CD4-positive, alpha-beta T cell treated with Interleukin-17A for 1 hour (primary cell): ENCODE measurements at places on chromosomes 13 and 19.
A peak's percentile ranks its signal among the peaks of the same experiment; 100 is the strongest.

DNA sequence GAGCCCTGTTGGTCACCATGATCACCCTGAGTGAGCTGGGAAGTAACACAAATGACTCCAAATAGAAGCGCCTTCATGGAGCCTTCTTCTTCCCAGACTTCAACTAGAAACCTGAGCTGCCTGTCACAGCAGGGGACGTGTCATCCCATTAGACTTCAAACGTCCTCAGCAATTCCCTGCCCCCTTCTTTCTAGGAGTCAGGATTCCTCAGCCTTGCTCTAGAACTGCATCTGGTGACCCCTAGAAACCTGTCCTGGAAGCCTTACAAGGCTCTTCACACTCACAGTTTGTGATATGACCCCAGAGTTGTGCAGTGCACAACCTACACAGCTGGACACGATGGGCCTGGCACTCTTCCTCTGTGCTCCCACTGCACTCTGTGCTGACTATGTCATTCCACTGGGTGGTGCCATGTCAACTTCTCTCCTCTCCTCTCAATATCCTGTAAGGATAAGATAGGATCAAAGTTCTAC lies 23.6 kb upstream of the TTYH1 start:
- no peak for DNase-seq

- DNase-seq = no peak
Observed at GRCh38 chr19:45568732-45569131, 15.9 kb downstream of the OPA3 start.

DNA sequence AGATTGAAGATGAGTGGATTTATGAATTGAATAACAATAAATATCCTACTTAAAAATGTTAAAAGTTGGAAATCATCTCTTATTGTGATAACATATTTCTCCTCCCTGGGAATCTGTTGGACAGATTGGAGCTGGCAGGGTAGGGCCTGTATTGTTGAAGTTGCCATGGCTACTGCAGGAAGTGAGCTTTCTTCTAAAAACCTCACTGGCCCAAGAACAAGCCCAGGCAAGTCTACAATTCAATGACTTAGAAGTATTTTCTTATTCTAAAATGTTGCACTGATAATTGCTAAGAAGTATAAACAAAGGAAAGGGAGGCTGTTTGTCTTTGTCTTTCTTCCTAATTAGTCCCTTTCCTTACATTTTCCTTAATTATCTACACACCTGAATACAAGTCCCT lies 112.1 kb downstream of the DLEU7 start:
- no peak for DNase-seq

- no peak for DNase-seq
Observed at GRCh38 chr19:42126574-42126973, 5.7 kb downstream of the POU2F2 start.

DNA sequence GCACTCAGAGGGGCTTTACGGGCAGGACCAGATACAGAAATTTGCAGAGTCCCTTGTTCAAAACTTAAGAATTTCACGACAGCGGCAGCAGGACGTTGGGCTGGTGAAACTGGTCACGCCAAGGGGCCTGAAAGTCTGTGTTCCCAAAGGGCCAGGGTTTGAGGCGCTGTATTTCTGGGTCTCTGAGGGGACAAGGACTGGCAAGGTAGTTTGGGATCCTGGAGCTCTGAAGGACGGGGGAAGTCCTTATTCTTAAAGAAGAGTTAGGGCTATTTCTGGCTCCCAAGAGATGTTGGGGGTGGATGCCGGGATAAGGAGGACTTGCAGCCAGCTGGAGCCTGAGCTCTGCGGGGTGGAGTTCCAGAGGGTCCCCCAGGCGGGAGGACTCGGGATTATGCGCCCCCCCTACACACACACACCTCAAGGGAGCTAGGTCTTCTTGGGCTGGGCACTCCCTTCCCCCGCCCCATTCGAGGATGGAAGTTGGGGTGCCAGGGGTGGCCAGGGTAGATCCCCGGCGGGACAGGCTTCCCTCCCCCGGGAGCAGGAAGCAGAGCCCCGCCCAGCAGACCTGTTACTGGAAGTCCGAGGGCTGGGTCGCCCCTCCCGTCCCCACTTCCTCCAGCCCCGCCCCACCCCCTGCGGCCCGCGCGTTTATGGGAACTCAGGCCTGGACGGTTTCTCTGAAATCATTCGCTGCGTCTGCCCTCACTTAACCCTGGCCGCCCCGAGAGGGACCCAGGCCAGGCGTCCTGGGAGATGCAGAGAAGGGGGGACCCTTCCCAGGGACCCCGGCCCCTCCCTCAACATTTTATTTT lies 5.6 kb downstream of the BCL3 start:
- DNase-seq = peak; percentile 78

- peak; percentile 28 for DNase-seq
Observed at GRCh38 chr19:48683349-48683748, 10.5 kb upstream of the NTN5 start.

DNA sequence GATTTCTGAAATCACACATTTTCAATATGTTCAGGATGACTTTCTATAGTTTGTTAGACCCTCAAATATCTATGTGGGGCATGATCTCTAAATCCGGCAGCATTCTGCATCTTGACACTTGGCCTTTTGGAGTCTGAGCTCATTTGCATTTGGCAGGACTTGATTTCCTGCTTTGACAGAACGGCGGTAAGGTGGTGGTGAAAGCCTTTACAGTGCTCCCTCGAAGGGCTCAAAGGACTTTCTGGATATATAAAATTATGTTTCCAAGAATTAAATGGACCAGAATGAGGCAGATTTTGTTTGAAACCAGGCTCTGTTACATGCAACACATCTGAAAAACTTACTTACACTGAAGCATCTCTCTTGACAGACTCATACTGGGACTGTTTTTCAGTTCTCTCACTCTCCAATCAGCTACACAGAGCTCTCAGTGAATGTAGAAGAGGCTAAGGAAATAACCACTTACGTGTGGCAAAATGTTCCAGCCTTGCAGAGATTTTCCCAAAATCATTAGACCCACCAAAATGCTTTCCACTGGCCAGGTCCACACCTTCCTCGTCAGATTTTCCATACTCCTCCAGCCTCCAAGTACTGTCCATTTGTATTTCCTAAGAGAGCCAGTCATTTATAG lies 207.2 kb downstream of the SPRY2 start:
- DNase-seq = no peak

DNA sequence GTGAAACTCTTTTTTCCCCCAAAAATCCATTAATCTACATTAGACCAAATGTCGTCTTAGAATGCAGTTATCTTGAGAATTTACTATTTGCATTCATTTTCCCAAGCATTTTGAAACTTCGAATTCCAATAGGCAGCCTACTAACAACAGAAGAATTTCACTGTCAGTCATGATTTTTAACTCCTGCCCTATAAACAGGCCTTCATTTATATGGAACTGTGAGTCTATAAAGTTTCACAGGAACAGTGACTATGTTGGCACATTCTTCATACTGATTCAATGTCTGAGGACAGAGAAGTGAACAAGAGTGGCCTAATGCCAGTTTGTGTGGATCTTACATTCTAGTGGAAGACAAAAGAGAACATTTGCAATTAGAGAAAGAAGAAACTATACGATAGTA lies 198.0 kb downstream of the PCDH17 start:
- DNase-seq = no peak
